H1 (cell line): ENCODE measurements at places on chromosomes 11 and 22.

DNA sequence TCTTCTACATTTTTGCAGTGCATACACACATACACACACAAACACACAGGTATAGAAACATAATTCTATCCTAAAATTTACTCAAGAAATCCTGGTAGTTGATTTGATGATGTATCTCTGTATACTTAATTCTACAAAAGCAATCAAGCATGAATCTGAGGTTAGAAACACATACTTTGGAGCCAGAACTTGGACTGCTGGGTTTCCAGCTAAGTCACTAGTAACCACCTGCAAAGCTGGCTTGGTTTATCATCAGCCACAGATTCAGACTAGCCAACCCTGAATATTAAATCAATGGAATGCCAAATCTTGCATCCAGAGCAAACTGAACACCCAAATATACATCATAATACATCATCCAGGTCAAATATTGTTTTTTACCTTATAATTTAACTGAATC, 24.8 kb upstream of the POU2AF2 start:
- DNase-seq = no peak

GRCh38 chr22:21044931-21045584, 688 bp upstream of the LRRC74B start:
- no peak for DNase-seq

DNA sequence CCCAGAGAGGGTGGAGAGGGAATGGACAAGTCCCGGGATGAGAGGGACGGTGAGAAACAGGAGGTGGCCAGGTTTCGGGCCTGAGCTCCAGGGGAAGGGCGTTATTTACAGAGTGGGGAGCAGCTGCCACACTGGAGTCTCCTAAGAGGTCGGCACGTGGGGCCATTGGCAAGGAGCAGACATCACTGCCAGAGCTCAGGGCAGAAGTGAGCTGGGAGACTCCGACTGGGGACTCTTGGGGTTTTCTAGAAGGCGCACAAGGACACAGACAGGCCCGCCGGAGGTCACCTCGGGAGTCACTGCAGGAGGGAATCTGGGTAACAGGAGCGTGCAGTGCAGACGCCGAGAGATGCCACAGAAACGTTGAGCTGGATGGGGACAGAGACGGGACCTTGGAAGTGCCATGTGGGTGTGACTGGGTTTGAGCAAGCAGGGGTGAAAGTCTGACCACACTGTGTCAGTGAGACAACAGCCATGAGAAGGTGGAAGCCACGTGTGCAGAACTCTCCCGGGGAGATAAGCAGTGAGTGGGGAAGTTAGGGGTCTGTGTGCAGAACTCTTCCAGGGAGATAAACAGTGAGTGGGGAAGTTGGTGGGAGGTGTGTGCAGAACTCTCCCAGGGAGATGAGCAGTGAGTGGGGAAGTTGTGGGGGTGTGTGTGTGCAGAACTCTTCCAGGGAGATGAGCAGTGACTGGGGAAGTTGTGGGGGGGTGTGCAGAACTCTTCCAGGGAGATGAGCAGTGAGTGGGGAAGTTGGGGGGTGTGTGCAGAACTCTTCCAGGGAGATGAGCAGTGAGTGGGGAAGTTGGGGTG, 187.5 kb downstream of the SHANK2 start:
- DNase-seq = no peak

- peak; percentile 77 for DNase-seq
Measured at GRCh38 chr11:117197516-117198456, 1.4 kb upstream of the TAGLN start.

GRCh38 chr11:89235976-89236375, 58.3 kb downstream of the TYR start:
- no peak for DNase-seq

- DNase-seq = no peak
Measured at GRCh38 chr22:37464181-37464580, 22.0 kb downstream of the MFNG start.
